ENCODE measurements at places on chromosomes 6 and 20.

- DNase-seq = no peak
Measured at GRCh38 chr6:155647354-155647753, 191.7 kb upstream of the NOX3 start.

DNA sequence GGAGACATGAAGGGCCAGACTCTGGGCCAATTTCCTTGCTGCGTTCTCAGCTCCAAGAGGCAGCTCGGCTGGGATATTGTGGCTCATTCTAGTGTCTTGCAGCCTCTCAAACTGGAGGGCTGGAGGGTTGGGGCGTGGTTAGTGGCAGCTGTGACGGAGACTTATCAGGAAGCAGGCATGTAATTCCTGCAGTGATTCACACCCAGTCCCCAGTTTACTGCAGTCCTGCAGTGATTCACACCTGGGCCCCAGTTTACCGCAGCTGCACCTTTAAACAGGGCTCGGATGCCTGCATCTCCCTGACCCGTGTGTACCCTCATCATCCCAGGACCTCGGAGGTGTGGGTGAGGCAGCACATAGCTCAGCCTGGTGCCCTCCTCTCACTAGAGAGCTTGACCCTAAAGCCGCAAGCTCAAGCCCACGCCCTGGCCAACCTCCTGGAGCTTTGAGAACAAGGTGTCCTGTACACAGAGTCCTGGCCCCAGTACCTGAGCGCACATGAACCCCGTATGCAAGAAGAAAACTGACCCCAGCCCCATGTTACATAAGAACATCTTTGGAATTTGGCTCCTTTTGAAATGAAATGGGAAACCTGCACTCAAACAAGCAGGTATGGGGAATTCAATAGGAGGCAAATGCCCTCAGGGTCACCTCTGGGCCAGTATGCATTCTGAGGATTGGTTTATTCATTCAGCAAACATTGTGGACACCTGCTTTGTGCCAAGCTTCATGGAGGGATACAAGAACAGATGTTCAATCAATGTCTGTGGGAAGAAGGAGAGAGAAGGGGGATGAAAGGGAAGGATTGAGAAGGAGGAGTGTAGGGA lies 55.3 kb upstream of the FAM83D start:
- DNase-seq = peak; percentile 40

DNA sequence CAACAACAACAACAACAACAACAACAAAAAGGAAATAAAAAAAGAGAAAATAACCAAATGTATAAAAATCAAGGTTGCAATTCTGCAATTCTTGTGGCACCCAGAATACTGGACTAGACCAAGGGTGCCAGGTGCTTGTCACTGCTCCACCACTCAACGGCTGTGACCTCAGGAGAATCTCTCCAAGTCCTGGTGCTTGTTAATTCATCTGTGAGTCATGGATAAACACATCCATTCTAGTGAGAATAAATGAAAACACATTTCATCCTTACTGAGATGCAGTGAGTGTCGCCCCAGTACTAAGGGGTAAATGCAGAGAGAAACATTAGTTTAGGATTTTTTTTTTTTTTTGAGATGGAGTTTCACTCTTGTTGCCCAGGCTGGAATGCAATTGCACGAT lies 32.0 kb downstream of the HLA-C start:
- DNase-seq = no peak

GRCh38 chr20:35370751-35371150 lies 41.0 kb downstream of the UQCC1 start:
- no peak for DNase-seq
